Stimulated activated CD4-positive, alpha-beta T cell treated with anti-CD3 and anti-CD28 coated beads, Interleukin-4, amount 100 ng/mL, for 48 hours (primary cell): ENCODE measurements at places on chromosomes 2 and 18.

DNA sequence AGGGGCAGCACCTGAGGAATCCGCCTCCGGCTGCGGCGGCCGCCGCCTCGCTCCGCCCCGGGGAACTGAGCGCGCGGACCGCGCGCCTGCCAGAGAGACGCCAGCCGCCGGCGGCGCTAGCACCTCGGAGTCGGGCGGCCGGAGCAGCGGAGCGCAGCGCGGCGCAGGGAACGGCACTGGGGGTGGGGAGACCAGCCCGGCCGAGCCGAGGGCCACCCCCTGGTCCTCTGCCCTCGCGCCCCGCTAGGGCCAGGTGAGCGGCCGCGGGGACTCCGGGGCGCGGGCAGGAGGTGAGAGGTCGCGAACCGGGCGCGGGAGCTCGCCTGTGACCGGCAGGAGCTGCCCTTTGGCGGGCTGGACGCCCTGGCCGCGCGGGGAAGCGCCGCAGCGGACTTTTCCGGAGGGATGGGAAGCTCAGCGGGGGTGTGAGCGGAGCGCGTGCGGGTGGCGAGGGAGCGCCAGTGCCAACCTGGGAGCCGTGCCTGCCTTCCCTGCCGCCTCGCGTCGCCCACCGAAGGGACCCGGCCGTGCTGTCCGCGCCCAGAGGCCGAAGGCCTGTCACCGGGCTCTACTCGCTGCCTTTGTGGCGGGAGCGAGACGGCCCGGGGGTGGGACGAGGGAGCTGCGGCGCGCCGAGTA, at the start of gene GREB1L:
Gene GREB1L, plus strand, starts transcription at position 92 of the 639 bp plus-strand sequence. CDS start 141,287 bp downstream, outside the sequence.
- DNase-seq: peak; percentile 37

DNA sequence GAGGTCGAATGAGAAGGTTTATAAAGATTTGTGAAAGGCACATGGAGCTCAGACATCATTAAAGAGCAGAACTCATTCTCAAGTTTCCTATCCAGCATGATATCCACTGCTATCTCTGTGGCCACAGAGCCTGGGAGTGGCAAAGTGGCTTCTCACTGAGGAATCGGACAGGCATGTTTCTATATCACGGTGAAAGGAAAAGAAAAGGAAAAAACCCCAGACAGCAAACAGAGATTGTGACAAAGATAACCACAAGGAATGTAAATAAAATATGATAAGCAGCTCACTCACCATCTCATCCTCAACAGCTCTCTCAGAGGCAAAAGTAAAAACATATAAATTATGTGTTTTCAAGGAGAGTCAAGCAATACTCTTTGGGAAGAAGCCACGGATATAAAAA, 2.5 kb downstream of the PID1 start:
- no peak for DNase-seq

DNA sequence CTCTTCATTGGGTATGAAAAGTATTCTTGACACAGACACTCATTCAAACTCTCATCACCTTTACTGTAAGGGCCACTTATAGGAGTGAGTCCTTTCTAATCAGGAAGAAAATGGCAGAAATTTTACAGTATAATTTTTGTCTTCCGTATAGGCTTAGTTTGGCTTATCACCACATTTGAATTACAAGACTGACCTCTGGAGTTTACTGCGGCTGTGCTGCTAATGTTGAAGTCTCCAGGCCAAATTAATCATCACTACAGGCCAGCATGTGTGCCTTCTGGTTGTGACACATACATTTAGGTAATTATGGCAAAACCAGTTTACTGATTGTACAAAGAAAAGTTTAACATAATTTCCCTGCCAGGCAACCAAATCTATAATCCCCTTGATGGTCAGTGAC, 753.6 kb upstream of the GCFC2 start:
- DNase-seq: no peak

- DNase-seq: no peak
Measured at GRCh38 chr2:35365859-35366258, 989.7 kb upstream of the CRIM1 start.

- DNase-seq: no peak
Measured at GRCh38 chr2:190512539-190513095, 21.9 kb downstream of the NEMP2 start.

- no peak for DNase-seq
Measured at GRCh38 chr2:10457846-10458598, 9.9 kb upstream of the ODC1 start.

GRCh38 chr2:164913011-164913410, 42.3 kb downstream of the SLC38A11 start:
- no peak for DNase-seq

GRCh38 chr2:190537765-190538164, 3.2 kb upstream of the NEMP2 start:
- no peak for DNase-seq

- DNase-seq: no peak
Measured at GRCh38 chr2:80515964-80516363, 211.4 kb upstream of the LRRTM1 start.

DNA sequence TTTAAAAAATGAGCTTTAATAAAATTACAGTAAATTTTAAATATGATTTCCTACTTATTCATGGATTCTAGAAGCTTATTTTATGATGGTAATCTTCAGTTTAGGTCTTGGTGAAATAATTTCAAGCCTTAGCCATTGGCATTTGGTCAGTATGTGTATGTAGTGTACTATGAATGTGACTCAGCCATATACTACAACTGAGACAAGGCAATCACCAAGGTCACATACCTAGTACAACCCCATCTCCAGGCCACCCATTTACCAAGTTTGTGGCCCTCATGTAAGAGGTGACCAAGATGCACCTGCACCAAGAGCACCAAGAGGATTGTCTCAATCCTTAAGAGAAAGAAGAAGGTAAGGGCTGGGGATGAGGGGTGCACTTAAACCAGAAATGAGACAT, 54.8 kb upstream of the FRZB start:
- no peak for DNase-seq

- DNase-seq: no peak
Measured at GRCh38 chr2:111191877-111192276, 71.2 kb downstream of the BCL2L11 start.

- DNase-seq: no peak
Measured at GRCh38 chr2:3728104-3729054, 25.0 kb downstream of the DCDC2C start.

- no peak for DNase-seq
Measured at GRCh38 chr2:101057051-101057933, 55.2 kb downstream of the RPL31 start.

DNA sequence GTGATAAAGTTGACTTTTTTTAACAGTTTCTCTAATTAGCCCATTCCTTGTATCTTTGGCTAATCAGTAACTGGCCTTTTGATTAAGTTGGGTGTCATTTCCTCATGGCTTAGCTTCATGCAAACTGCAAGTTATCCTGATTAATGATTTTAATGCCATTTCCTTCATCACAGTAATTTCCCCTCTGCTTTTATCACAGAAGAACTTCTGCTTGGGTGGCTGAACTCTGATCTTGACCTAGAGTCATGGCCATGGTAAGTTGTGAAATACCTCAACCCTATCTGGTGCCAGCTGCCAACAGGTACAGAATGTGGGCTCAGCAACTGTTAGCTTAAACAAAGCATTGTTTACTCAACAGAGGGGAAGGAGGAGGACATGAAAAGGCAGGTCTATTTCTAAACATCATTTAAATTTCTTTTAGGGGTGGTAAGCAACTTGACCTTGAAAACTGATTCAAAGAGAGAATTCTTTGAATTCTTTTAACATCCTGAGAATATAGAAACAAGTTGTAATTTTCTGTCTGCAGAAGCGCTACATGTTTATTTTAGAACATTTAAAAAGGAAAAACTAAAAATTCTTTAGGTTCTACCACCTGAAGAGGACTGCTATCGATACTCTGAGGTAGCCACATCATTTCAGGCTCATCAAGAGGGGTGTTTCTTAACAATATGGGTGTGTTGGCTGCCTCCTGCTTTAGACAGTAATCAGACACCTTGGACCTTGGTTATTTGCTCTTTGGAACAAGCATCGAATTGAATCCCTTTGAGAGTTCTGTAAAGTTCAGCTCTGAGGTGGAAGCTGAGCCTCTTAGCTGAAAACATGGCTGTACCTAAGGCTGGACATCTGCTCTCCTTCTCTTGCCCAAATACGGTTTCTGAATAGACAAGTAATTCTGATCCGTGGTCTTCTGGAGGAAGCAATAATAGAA, 39.7 kb downstream of the ANXA4 start:
- DNase-seq: no peak

- no peak for DNase-seq
Measured at GRCh38 chr2:109455731-109456691, 157.8 kb downstream of the SEPTIN10 start.

DNA sequence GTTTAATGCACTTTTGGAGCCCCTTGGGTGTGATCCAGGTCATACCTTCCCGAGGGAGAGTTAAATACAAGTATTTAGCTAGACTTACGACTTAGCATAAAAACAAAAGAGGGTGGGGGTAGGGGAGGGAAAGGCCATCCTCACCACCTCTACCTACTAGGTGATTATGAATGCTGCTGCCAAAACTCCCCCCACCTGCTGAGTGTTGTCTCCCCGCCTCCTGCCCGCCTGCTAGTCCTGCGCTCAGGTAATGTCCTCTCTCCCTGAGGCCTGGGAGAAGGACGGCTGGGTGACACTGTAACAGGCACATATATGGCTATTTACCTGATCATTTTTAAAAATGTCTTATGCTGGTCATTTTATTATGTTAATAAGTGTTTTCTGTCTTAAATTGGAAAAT, 3.0 kb upstream of the NCKAP5 start:
- no peak for DNase-seq

DNA sequence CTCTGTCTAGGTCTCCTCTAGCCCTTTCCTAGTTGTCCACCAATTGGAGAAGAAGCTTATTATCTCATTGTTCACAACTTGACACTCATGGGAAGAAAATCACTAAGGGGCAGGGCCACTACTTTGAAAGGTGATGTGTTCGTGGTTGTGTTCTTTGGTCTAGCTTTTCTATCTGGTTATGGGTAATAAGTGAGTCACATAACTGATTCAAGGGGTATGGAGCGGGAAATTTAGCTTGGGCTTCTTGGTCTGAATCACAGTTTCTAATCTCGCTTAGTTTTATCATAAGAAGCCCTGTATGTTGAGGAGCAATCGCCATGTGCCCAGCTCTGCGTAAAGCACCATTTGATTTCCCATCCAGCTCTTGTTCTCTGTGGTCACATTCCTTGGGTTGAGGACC, 18.7 kb upstream of the DYTN start:
- peak; percentile 2 for DNase-seq

DNA sequence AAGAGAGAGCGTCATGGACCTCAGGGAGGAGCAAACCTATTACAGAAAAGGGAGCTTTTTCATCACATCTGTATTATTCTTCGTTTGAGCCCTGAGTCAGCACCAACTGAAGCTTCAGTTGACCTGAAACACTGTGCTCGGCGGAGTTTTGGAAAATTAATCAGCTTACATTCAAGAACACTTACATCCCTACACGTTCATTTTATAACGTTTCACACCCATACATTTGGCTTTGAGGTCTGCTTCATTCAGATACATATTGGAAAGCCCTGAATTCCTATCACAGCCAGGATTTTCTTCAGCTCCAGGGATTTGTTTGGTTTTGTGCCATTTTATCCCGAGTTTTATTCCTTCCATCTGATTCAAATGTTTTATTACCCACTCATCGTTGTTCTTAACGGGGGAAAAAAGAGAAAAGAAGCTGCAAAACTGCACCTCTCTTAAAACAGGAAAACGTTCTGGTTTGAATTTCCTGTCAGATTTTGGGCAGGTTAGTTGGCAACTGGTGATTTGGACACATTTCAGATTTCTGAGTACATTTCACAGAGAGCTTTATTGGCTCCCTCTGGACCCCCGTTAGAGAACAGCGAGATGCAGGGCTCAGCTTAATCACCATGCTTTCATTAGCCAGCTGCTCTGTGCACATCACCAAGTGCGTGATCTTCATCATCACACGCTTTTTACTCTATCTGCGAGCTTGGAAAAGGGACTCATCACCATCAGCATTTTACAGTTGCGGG, 88.8 kb downstream of the CDC42EP3 start:
- no peak for DNase-seq
